Dorsolateral prefrontal cortex (tissue), 122 donors: ENCODE measurements at places on chromosomes 7 and 10.

DNA sequence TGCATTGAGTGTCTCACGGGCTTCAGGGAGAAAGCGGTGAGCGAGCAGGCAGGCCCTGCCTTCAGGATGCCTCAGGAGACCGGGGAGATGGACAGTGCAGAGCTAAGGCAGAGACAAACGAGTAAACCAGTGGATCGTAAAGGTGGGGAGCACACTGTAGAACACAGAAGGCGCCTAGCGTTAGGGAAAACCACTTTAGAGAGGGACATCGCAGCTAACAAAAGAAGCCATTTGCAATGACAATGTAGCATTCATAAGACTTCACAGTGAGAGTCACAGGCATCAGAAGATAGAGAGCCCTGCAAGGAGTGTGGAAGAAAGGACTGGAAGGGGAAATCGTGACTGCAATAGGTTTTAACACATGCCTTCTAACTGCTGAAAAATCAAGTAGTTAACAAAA is 54.9 kb upstream of the TMEM273 start:
- no peak for DNase-seq

DNA sequence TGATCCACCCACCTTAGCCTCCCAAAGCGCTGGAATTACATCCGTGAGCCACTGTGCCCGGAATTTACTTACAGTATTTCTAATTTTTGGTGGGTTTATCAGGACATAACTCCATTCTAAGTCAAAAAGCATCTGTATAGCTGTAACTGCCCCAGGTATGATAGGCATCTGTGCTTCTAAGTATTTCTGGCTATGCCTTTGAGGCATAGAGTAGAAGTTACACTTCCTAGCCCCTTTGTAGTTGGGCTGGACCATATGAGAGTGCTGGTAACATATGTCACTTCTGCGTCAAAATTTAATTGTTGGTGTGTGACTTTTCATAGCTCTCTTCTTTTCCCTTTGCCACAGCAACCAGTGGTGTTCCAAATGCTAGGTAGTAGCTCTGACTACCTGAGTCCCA is 153.3 kb downstream of the RTKN2 start:
- DNase-seq: no peak

DNA sequence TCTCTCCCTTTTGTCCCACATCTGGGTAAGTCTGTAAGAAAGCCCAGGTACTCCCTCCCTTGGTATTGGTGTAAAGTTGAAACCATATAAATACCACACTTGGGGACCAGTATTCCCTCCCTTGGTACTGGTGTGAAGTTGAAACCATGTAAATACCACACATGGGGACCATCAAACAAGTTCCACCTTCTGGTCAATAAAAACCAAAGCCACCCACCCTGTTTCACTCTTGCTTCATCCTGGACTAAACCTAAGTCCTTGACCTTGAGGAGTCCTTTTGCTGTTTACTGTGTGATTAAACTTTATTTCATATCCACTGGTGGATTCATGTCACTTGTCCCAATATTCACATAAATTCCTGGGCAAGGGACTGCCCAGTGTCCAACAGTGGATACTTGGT is 8.4 kb downstream of the P4HA1 start:
- DNase-seq: no peak

DNA sequence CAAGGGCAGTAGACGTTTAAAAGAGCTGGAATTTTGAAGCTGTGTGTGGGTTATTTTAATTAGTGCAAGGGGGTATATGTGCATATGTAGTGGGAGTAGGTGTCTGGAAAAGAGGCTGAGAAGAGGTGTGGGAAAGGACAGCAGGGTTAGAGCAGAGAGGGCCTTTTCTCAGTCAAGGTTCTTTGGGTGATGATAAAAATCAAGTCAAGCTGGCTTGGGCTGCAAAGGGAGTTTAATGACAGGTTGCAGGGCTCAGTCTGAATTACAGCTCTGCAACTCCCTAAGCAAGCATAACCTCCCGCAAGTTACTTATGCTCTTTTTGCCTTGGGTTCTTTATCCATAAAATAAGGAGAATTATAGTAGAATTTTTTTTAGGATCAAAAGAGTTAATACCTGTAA is 83.5 kb downstream of the RELN start:
- no peak for DNase-seq

GRCh38 chr7:83494683-83495082 is 154.3 kb downstream of the SEMA3E start:
- no peak for DNase-seq

DNA sequence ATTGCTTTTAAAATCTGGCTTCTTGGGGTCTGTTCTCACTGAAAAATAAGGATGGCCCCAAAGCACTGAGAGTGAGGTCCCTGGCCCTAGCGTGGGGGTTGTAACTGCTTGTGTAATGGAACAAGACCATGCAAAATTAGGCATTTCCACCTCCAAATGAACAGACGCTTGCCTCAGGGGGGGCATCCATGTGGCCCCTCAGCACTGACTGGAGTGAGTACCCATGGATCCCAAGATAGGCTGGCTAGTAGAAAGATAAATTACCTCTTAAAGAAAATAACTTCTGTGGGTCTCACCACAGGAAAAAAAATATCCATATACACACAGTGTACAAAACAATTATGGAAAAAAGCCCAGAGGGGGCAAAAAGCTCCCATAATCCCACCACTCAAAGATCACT is 15.2 kb upstream of the CPA1 start:
- no peak for DNase-seq

GRCh38 chr7:128007303-128007680 is 23.9 kb downstream of the LRRC4 start:
- peak; percentile 60 for DNase-seq

GRCh38 chr10:118832241-118832651 is 77.5 kb upstream of the CACUL1 start:
- DNase-seq: no peak

GRCh38 chr10:14740684-14741247 is 33.9 kb downstream of the FAM107B start:
- no peak for DNase-seq

DNA sequence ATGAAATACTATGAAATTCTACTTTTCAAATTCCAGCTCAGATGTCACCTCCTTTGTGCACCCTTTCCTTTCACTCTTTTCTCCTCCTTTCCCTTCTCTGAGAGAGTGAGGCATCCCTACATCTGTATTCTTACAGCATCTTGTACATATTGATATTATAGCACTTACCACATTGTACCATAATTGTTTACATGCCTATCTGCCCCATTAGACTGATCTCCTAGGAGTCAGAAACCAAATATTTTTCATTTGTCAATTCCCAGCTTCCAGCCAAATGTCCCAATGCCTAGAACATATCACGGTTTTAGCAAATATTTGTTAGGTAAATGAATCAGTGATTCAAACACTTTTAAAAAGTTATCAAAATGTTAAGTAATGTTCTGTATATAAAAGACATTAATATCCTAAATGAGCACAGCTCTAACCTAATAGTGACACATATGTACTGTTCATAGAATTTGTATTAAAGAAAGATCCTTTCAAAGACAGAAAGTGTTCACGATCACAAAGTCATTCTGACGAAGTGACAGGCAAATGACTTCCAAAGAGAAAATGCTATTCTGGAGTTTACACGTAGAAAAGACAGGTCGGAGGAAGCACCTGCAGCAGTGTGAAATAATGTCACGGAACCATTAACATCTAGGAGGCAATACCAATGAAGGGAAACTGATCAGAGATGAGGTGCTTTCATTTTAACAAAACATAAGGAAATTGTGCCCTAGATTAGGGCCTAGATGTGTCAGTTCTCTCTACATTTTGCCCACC is 774.2 kb downstream of the MAGI2 start:
- DNase-seq: no peak

DNA sequence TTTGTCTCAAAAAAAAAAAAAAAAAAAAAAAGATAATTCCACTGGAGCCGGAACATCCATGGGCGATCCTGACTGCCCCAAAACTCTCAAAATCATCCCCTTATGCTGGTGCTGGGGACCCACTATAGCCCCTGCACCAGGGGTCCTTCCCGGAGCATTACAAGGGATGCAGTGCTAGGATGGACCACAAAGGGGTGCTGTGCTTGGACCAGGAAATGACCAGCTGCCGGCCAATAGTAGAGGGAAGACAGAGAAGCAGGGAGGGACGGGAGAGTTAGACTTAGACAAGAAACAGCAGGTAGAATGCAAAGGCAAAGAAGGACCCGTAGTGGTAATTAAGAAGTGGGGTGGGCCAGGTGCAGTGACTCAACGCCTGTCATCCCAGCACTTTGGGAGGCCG is 40.5 kb downstream of the RCC1L start:
- DNase-seq: no peak

DNA sequence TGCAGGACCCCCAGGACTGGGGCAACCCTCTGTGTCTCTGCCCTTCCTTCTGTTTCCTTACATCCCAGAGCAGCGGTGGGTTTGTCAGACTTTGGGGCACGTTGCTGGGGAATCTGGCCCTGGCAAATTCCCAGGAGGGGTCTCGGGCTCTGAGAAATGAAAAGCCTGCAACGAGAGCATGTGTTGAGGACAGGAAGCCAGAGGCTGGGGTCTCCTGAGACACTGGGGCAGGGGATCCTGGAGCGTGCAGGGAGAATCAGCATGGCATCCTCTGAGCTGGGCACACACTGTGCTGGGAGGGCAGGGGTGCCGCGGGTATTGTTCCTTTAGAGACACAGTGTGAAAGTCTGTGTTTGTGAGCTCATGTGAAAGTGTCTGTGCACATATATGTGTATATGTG is 279.9 kb upstream of the PPP2R2D start:
- no peak for DNase-seq

DNA sequence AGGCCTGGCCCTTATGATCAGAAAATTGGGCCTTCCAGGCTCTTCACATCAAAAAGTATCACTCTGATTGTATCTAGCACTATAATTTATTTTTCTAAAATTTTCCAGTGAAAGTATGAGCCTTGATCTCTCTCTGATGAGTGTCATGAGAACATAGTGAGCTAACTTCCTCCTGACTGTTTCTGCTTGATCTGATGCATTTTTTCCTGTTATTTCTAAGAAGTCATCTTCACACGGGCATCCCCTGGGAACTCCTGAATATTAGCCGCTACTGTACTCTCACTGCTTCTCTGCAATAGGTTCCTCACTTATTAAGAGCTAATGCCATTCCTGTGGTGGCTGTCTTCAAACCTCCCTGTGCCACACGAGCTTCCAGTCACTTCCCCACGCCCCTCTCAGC is 63.1 kb upstream of the ZPBP start:
- no peak for DNase-seq

DNA sequence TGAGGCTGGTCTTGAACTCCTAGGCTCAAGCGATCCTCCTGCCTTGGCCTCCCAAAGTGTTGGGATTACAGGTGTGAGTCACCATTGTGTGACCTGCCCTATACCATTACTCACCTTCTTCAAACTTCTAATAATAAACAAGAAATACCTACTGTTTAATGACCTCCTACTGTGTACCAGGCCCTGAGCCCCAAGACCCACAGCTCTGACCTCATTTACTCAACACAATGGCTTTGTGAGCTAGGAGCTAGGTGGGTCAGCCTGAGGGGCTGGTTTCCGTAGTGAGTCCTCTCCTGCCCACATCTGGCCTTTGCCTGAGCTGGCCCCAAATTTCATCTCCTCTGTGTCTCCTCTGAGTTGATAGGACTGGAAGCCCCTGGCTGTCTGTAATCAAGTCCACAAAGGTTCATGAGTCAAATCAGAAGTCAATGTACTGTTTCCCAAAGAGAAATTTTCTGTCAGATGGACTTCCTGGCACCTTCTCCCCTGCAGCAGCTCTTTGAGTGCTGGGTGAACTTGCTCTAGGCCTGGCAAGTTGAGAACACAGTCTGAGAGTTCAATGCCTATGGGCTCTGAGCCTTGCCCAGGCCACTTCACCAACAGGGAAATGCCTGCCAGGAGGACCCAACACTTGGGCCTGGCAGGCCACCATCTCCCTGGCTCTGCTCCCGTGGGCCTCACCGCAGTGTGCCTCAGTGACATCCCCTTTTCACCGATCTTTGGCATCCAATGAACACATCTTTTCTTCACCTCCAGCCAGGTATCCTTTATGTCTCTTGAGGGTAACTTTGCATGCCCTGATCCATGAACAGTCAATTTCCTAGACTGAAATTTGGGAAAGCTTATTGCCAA is 24.0 kb downstream of the NEURL1 start:
- DNase-seq: no peak

DNA sequence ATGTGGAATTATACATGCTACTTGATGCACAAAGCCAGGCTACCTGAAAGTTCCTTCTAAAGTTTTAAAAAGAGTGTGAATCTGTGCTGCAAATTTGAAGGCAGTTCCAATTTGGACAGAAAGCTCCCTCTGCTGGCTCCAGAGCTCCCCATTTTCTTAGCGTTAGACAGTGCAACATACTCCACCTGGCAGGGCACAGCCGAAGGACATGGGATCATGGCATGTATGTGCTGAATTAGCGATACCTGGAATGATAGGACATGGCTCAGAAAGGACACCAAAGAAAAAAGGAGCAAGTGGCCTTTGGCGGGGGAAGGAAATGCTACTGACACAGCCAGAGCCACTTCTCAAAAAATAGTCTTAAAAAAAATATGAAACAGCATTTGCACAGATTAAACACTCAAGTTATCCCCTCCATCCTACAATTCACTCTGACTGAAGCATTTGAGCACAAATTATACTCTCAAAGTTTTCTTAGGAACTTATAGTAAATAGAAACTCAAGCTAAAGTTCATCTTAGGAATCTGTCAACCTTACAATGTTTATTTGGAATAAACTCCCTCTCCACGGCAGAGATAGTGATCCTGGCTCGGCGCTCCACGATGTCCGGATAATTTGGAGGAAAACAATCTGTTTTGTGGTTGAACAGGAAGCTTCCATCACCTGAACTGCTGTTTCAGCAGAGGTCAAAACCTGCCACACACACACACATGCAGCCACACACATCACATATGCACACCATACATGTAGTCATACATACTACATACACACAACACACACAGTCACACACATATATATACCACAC is 80.0 kb downstream of the C7orf25 start:
- peak; percentile 70 for DNase-seq

GRCh38 chr10:21138769-21139340 is 241.7 kb upstream of the NEBL start:
- no peak for DNase-seq

GRCh38 chr10:111445667-111446066 is 368.8 kb downstream of the ADRA2A start:
- DNase-seq: no peak

- DNase-seq: no peak
These were observed 73.9 kb upstream of the VIPR2 start for GRCh38 chr7:159218607-159219006.

- DNase-seq: no peak
These were observed 45.4 kb downstream of the CTTNBP2 start for GRCh38 chr7:117827862-117828261.

DNA sequence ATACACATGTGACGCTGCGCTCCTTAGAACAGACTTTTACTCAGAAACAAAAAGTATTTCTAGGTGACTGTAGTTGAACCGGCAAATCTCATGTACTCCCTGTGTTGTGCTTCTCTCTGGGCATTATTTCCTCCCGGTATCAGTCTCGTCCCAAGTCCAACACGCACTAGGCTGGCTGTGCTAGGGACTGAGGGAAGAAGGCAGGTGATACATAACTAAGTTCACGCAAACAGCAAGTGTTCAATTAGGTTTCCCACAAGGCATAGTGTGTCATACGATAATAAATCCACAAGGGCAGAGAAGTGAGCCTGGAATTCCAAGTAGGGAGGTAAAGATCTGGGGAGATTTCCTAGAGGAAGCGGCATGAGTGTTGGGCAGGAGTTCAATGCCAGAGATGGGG is 20.4 kb downstream of the FAM53B start:
- no peak for DNase-seq
